ENCODE measurements at places on chromosomes 3 and 15.

GRCh38 chr3:17307482-17307881 lies 422.7 kb downstream of the PLCL2 start:
- no peak for DNase-seq

GRCh38 chr3:1439395-1439794 lies 346.6 kb downstream of the CNTN6 start:
- DNase-seq: no peak

GRCh38 chr3:150975086-150975991 lies 2.8 kb upstream of the CLRN1 start:
- no peak for DNase-seq

GRCh38 chr3:160183345-160184076 lies 41.7 kb upstream of the C3orf80 start:
- DNase-seq: no peak

GRCh38 chr3:136535906-136536305 lies 216.3 kb downstream of the STAG1 start:
- no peak for DNase-seq

DNA sequence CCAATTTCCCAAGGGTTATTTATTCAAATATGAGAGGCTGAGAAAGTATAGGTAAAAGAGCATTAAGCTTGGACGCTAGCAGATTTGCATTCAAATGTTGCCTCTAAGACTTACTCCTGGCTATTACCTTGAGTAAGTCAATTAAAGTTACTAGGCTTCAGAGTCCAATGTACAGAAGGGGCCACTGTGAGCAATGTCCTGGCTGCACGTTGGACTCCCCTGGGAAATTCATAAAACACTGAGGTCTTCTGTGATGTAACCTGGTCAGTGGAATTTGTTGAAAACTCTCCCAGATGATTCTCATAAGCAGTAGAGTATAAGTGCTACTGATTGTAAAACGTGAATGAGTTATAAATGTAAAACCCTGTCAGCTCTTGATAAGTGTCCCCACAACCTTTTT lies 295.3 kb downstream of the NEK10 start:
- no peak for DNase-seq

GRCh38 chr3:125257536-125257935 lies 45.0 kb upstream of the SLC12A8 start:
- DNase-seq: no peak

- no peak for DNase-seq
Measured at GRCh38 chr3:46860810-46861604, 2.2 kb downstream of the MYL3 start.

GRCh38 chr3:115975353-115975752 lies 352.0 kb downstream of the GAP43 start:
- DNase-seq: no peak

GRCh38 chr15:31607656-31608055 lies 281.0 kb downstream of the KLF13 start:
- no peak for DNase-seq

GRCh38 chr3:114128231-114128630 lies 50.6 kb downstream of the DRD3 start:
- DNase-seq: no peak

GRCh38 chr3:178420033-178420432 lies 116.2 kb upstream of the KCNMB2 start:
- no peak for DNase-seq

DNA sequence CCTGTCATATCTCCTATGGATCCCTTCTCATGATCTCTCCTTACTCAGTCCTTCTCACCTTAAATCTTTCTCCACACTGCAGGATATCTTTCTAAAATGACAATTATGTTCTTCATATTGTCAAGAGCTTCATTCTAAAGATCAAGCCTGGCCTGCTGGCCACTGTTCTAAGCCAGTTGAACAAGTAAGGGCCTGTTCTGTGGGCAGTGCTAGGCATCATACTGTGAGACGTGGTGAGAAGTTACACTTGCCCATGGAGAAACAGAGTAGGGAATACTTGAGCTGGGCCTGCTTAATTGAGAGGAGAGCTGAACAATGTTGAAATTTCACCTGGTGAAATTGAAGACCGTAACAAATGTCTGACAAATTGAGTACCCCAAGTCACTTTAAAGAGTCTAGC lies 184.1 kb upstream of the RASGRP1 start:
- no peak for DNase-seq

DNA sequence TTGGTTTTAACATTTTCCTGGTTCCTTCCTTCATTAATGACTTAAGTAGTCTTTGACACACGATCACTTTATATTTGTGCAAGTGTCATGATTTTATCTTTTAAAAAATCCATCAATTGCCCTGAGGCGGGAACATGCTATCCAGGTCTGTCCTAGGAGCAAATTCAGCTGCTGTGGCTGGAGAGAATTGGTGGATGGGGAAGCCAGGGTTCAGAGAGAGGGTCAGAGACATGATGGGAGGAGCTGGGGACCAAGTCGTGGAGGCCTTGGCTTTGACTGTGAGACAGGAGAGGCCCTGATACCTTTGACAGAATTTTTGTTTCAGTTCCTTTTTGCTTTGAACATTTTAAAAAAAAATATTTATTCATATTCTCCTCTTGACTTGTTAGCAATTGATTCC lies 89.0 kb downstream of the CHRNA7 start:
- DNase-seq: no peak

- no peak for DNase-seq
Measured at GRCh38 chr3:133258358-133258757, 141.5 kb upstream of the BFSP2 start.

DNA sequence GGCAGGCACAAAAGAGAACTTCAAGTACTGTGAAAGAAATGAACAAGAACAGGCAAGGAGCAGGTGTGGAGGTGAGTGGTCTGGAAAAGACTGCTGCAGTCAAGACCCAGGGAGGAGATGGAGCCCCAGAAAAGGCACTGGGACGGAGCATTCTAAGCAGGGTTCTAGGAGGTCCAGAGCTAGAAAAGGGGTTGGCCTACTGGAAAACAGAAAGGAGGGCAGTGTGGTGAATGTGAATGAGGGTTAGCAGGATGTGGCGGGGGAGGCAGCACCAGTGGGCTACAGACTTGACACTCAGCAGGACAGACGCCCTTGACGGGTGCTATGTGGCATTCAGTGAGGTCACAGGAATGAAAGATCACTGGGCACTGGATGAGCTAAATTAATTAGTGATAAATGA lies 75.7 kb downstream of the SENP2 start:
- DNase-seq: no peak

DNA sequence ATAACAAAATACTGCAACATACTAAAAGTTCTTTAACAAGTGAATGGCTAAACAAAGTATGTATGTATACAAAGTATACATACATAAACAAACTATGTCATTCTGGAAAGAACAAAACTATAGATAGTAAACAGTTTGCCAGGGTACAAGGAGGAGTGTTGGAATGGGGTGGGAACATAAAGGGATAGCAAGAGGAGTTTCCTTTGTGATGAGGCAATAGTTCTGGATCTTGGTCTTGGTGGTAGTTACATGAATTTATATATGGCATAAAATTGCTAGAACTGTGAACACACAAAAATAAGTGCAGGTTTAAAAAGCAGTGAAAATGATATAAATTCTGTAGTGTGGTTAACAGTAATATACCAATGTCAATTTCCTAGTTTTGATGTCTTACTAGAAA lies 22.0 kb downstream of the ZNF148 start:
- DNase-seq: no peak

DNA sequence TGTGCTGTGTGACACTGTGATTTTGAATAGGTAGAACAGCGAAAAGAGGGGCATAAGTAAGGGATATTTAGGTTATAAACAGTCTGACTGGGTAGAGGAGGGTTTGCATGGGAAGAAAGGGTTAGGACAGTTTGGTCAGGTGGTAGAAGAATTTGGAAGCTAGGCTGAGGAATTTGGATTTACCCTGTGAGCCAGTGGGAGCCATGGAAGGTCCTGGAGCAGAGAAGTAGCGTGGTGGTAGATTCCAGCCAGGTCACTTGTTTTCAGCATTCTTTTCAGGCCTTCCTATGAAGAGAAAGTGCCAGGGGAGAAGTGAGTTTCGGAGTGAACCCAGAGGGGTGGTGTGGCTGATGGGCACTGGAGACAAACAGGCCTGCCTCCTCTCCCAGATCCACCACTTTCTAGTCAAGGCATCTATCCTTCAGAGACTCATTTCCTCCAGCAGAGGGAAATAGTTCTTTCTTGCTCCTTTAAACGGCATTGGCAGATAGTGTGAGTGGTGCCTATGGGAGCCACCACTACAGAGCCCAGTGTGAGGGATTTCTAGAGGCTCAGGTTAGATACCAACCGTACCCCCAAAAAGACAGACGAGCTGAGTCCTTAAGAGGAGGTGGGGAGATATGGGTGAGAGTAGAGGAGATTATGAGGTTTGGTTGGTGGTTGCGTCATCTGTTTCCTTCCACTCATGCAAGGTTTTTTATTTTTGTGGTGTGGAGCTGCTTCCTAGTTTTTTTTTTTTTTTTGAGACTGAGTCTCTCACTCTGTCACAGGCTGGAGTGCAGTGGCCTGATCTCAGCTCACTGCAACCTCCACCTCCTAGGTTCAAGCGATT lies 21.2 kb downstream of the PXK start:
- no peak for DNase-seq

DNA sequence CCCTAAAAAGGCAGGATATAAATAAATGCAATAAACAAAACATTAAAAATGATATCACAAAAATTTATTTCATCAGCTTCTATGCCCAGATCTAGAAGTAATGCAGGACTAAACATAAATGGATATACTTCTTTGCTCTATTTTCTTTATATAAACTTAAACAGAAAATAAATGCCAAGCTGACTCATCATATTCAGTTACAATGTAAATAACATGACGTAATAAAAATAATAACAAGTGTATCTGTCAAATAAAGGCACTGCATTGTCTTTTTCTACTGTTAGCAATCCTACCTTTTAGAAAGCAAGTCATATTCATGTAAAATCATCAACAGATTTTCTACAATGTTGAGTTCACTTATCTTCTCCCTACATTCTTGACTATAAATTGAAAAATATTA lies 61.6 kb downstream of the NEK10 start:
- DNase-seq: no peak

DNA sequence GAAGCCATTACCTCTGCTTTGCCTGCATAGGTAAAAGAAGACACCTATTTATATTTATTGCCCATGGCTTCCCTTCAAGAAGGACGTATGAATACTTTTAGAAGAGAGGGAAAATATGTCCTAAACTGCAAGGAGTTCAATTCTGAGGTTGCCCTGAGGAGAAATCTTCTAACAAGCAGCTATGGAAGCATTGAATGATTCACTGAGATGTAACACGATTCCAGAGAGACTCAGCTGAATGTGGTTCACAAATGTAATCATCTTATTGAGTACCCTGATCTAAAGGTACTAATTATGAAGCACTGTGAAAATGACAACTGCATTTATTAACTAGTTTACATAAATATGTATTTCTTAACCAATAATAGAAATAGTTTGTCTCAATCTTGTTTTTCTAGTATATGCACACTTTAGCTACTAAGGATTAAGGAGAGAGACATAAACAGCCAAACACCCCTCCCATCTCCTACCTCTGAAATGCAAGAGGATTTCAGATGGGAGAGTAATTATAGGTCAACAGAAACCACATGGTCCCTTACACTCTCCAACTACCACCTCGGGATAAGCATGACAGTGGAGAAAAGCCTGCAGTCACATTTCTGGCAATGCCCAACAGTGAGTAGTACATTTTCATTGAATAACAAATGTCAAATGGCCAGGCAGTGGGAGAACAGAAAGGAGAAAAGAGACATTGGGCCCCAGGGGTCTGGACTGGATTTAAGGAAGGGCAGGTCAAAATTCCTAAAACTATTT lies 506.2 kb upstream of the IL12A start:
- DNase-seq: no peak

- DNase-seq: no peak
Measured at GRCh38 chr15:56719021-56719612, 14.2 kb downstream of the ZNF280D start.

DNA sequence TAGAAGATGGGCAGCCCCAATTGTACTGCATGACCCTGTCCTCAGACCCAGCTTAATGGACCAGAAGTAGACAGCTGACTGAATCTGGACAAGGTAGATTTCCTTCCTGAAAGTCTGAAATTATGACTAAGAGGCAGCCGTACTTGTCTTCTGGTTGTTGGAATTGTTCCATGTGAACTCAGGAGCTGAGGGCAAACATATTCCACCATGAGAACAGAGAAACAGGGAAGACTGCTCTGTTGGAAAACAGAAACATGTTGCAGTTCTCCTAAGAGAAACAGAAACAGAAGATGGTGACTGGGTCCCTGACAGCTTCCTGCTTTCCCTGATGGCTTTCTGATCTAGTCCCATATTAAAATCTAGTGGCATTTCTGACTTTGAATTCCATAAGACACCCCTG lies 24.1 kb downstream of the POPDC2 start:
- DNase-seq: no peak

- DNase-seq: no peak
Measured at GRCh38 chr3:171165983-171166382, 139.5 kb upstream of the SLC2A2 start.

GRCh38 chr3:173397161-173398110 lies at the start of gene NLGN1:
NLGN1 (plus strand) TSS chr3:173397744.
- DNase-seq: no peak

DNA sequence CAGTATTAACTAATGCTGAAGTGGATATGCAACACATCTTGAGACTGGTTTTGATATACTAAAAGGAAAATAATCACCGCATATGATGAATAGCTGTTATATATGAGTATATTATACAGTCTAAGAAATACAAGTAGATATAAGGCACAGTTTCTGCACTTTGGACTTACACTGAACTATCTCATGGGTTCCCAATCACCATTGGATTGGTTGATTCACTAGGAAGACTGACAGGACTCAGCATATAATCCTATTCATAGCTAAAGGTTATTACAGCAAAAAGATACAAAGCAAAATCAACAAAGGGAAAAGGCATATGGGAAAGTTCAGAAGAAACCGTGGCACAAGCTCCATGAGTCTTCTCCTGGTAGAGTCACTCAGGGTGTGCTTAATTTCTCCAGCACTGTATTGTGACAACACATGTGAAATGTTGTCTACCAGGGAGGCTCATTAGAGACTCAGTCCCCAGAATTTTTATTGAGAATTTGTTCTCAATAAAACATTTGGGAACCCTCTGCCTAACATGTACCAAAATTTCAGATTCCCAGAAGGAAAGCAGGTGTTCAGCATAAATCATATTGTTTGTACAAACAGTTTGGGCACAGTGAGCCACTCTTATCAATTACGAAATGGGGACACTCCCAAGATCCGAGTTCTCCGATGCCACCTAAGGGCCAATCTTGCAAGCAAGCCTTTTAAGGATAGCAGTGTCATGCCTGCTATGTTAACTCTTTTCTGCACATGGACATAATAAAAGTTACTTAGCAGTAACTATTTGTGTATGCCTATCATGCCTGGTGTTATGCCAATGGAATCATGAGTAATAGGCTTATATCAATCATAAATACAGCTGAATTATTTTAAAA lies 26.8 kb downstream of the CMC1 start:
- DNase-seq: no peak
